A673 (cell line): ENCODE measurements at places on chromosomes 3 and 15. TPM values are rescaled to one million over a fixed set of nuclear protein-coding genes. Genes with fewer than 3 reads are reported as not detected.

DNA sequence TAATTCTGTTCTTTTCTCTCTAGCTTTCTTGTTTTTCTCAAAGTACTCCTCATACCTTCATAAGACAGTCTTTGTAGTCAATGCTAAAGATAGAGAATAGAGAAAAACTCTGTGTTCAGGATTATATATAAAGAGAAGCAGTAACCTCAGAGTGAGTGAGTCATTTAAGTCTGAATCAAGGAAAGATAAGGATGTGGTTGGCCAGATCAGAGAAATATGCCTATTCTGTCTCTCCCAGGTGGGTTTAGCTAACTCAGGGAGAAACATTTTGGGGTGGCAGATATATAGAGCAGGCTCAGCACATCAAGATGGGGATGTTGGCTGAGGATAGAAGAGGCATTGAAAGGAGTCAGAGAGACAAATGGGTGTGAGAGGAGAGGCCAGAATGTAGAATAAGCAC, 31.4 kb downstream of the GTF2E1 start:
- no peak for DNase-seq

GRCh38 chr3:39136533-39137434, 16.6 kb downstream of the CSRNP1 start:
- no peak for DNase-seq

Gene LIPC
- total RNA-seq, result not detected in 2 replicates

Gene PAQR5
- 16.0 and 19.1 TPM in 2 replicates for total RNA-seq

GRCh38 chr3:17329927-17330326, 412.5 kb downstream of the TBC1D5 start:
- DNase-seq, result no peak

DNA sequence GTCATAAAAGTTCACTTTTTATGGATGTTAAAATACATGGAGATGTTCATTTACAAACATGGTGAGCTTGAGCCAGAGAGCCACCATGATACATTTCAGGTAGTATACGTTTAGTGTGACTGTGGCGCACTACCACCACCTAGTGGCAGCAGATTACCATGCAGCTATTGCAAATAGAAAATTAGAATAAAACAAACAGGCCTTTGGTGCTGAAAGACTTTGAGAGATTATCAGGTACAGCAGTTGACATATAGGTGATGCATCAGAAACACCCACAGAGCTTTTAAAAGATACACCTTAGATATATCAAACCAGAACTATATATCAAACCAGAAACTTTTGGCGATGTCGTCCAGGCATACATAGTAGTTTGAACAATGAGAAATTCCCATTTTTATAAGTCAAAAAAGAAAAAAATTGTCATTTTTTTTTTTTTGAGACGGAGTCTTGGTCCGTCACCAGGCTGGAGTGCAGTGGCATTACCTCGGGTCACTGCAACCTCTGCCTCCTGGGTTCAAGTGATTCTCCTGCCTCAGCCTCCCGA, 42.0 kb upstream of the ICE2 start:
- DNase-seq, result peak; percentile 78
